ENCODE measurements at places on chromosomes 3 and 15.

GRCh38 chr15:91938136-91938535 is 84.6 kb downstream of the SLCO3A1 start:
- no peak for DNase-seq

- DNase-seq, result no peak
These were observed 5.0 kb upstream of the FOXB1 start for GRCh38 chr15:59998950-59999611.

- DNase-seq, result no peak
These were observed 296.1 kb downstream of the VPS13C start for GRCh38 chr15:61764141-61764540.

GRCh38 chr3:170240671-170241070 is 18.4 kb downstream of the PRKCI start:
- no peak for DNase-seq

- peak; percentile 88 for DNase-seq
These were observed 46.0 kb downstream of the CA12 start for GRCh38 chr15:63335543-63336240.

DNA sequence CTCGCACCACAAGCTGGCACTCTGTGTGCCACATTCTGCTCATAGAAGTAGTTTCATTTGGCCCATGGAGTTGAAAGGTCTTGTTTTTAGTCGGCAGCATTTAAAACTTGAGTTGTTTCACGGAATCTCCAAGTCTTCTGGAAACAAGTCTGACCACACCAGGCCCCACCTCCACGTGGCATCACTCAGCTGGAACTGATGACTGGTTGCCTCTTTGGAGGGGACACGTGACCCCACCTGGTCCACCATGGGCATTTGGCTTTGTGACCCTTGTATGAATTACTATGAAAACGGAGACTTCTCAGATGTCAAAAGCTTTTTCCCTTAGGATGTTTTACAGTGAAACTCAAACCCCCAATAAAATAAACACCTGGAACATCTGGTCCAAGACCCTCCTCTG is 74.9 kb downstream of the NTRK3 start:
- DNase-seq, result no peak

GRCh38 chr3:98779541-98780335 is 16.6 kb downstream of the ST3GAL6 start:
- no peak for DNase-seq

GRCh38 chr3:172294223-172294806 is 153.9 kb downstream of the GHSR start:
- DNase-seq, result no peak

DNA sequence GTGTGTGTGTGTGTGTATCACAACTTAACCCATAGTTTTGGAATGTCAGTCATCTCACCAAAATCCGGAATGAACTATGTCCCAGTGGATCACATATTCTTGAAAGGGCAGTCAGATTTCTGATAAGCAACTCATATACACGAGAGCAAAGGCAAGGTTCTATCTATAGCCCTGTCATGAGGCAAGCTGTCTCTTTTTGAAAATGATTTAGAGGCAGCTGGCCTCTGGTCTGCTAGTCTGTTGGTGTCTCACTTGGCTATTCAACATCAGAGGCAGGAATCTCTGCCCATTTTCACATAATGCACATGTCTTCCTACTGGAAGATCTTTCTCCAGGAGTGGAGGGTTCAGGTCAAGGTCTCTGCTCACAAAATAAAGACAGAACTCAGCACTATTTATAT is 79.8 kb downstream of the CNTN6 start:
- DNase-seq, result peak; percentile 77

- DNase-seq, result no peak
These were observed 70.7 kb downstream of the MAP2K5 start for GRCh38 chr15:67613211-67613610.

DNA sequence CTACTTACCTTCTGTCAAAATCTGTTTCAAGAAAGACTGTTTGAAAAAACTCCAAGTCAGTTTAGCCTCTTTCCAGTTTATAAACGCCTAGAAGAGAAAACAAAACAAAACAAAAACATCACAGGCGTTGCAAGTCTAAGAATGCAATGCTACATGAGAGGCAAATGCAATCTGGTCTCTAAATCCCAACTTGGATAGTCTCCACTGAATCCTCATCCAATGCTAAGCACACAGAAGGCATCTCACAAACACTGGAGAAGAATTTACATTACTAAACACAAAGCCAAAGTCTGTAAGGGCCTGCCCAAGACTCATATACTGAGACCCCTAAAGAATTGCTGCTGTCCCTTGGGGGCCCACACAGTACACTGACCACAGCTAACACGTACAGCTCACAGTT is 18.4 kb downstream of the RFT1 start:
- DNase-seq, result no peak

DNA sequence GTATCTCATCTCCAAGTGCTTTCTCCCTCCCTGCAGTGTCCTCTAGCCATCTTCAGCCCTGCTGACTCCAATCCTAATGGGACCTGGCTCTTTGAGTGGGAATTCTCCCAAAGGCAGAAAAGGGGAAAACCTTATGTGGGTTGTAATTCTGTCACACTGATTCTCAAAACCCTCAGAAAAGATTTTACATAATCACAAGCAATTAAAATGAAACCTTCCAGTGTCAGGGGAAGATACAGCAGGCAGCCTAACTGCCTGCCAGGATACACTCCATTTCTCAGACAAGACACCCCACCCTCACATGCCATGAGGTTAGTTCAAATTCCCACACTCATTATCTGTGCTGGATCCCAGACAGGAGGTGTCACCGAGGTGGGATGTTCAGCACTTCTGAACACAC is 121.4 kb downstream of the RFTN1 start:
- no peak for DNase-seq

DNA sequence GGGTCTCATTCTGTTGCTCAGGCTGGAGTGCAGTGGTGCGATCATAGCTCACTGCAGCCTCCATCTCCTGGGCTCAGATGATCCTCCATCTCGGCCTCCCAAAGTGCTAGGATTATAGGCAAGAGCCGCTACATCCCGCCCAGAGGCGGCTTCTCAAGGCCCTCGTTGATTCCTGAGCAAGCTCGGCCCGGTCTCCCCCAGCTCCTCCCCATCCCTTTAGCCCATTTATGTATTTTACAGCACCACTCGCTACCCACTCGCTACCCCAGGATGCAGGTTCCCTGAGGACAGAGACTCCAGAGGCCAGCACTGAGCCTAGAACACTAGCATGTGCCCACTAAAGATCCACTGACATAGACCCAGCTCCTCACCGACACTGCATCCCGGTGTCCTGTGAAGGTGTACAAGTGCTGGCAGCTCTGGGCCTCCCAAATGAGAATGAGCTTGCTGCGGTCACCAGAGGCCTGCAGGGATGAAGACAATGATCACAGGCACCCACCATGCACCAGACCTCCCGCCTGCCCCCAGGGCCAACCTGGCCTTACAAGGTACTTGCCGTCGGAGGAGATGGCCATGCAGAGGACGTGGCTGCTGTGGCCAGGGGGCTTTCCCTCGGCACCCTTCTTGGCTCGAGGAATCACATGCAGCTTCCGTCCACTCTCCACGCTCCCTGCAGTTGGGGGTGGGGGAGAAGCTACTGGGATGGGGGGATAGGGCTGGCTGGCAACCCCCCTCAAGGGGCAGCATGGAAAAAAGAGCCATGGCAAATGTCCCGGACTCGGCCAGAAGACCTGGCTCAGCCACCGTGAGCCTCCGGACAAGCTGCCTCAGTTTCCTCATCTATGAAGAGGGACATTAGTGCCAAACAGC is 5.6 kb downstream of the RRP9 start:
- DNase-seq, result no peak

DNA sequence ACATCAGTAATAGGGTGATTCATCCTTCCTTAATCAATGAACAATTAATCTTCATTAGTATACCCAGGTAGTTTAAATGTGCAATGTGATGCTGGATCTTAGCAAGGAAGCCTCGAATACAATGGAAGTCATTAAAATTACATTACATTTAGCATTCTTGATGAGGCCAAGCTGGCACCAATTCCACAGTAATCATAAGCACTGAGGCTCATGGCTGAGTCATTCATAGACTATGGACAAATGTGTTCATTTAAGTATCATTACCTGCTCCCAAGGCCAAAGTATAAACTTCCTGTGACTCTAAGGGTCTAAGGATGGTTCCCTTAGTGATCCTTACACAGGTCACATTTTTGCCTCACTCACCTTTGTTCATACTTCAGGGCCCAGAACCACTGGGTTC is 266.4 kb upstream of the CDIN1 start:
- no peak for DNase-seq

GRCh38 chr15:40082195-40082883 is 26.3 kb downstream of the BMF start:
- DNase-seq, result no peak

- no peak for DNase-seq
These were observed 832.9 kb upstream of the NR2F2 start for GRCh38 chr15:95497634-95498033.

DNA sequence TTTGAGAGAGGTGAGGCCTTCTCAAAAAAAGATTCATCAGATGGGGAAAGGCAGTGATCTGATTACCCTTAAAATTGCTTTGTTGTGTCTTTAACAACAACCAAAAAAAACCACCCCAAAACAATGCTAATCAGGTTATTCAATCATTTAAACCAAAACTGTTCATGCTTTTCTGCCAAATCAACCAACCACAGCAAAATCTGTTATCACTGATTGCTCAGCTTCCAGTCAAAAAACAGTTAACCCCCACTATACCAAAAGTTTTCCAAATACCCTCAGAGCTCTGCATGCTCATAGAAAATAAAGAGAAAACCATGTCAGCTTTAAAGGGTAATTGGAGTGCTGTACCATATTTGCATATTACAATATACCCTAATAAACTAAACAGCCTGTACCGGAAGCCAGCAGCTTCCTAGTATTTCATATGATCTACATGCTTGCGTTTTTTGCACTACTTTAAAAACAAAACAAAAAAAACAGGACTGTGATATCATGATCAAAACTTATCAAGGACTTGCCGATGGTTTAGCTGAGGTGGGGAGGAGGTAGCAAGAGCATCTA is 22.8 kb downstream of the SATB1 start:
- DNase-seq, result peak; percentile 8
